ENCODE measurements at places on chromosomes 11 and 22. TPM values are rescaled to one million over a fixed set of nuclear protein-coding genes. Genes with fewer than 3 reads are reported as not detected.
A peak's percentile ranks its signal among the peaks of the same experiment; 100 is the strongest.

DNA sequence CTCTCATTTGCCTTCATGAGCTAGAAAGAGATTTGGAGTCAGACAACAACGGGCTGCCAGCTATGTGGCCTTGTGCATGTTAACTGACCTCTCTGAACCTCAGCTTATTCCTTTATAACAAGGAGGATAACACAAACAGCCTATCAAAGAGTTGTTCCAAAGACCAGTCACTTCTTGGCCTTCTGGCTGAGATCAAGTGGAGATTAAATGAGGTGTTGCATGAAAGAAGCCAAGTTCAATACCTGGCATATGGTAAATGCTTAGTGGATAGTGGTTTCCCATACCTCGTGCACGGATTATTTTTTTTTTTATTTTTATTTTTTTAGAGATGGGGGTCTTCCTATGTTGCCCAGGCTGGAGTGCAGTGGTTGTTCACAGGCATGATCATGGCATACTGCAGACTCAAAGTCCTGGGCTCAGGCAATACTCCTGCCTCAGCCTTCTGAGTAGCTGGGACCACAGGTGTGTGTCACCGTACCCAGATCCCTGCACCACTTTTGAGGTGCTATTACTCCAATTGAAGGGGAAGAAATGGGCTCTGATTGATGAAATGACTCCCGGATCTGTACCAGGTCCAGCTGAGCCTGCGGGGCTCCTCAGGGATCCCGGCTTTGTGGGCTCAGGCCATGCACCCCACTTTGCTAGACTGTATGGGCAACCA lies 4.9 kb downstream of the LGALS1 start:
- no peaks in the 10 kb centered on the region for H3K27me3 ChIP-seq
- H3K4me1 ChIP-seq, result peaks cover 38% of the 10 kb centered on the region
- no peak for DNase-seq
- no peaks in the 10 kb centered on the region for H3K36me3 ChIP-seq
- no peak overlapping the region for H3K4me3 ChIP-seq

DNA sequence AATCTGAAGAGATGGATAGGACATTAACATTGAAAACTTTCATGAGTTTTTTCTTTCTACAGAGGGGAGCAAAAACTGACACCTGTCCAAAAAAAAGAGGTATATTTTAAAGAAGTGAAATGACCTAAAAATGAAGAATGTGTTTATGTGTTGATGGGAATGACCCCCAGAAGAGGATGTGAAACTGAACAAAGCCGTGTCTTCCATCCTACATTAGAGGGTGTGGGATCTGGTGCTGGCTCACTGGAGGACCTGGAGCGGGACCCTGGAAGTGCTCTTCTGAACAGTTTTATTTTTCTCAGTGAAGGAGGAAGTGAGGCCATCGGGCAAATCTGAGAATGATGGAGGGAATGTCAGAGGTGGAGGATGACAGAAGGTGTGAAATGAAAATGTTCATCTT lies 470.1 kb downstream of the NTM start:
- no peaks in the 10 kb centered on the region for H3K4me1 ChIP-seq
- DNase-seq, result no peak
- no peak overlapping the region for H3K27ac ChIP-seq
- no peak overlapping the region for H3K4me3 ChIP-seq
- H3K27me3 ChIP-seq, result no peaks in the 10 kb centered on the region
- no peaks in the 10 kb centered on the region for H3K36me3 ChIP-seq

OR6A2 gene
- total RNA-seq, result 2.9 TPM

DNA sequence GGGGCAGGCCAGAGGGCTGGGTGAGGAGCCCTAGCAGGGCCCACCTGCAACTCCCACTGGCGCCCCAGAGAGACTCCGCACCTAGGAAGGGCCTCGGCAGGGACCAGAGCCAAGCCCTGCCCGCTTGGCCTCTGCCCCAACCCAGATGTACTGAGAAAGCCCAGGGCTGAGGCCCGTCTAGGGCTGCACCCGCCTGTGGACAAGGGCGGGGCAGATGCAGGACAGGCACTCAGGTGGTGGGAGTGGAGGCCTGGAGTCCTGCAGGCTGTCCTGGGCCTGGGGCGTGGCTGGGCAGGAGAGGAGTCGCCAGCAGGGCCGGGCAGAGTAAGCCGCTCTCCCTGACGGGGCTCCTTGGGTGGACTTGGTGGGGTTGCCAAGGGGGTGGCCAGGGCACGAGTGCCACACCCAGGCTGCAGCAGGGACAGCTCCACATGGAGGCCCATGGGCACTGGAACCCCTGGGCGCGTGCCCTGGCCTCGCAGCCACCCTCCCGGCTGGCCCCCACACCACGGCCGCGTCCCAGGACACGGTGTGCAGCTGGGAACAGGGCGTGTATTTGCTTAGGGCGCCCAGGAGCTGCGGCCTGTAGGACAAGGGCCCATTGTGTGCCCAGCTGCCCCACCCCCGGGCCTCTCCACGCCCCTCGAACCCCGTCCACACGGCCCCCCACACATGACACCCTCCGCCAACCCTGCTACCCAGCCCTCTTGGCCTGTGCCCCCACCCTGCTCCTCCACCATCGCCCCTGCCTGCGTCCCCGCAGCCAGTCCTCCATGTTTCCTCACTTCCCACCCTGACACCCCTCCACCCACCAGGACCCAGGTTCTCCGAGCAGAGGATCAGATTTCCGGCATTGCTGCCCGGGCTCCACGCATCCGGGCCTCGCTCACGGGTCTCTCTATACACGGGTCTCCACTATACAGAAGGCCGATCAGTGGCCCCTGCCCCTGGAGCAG lies 11.3 kb upstream of the PIM3 start:
- no peaks in the 10 kb centered on the region for H3K36me3 ChIP-seq
- no peaks in the 10 kb centered on the region for H3K27me3 ChIP-seq
- H3K4me3 ChIP-seq, result no peak overlapping the region
- DNase-seq, result no peak
- no peak overlapping the region for H3K27ac ChIP-seq
- H3K4me1 ChIP-seq, result peaks cover 8% of the 10 kb centered on the region

DNA sequence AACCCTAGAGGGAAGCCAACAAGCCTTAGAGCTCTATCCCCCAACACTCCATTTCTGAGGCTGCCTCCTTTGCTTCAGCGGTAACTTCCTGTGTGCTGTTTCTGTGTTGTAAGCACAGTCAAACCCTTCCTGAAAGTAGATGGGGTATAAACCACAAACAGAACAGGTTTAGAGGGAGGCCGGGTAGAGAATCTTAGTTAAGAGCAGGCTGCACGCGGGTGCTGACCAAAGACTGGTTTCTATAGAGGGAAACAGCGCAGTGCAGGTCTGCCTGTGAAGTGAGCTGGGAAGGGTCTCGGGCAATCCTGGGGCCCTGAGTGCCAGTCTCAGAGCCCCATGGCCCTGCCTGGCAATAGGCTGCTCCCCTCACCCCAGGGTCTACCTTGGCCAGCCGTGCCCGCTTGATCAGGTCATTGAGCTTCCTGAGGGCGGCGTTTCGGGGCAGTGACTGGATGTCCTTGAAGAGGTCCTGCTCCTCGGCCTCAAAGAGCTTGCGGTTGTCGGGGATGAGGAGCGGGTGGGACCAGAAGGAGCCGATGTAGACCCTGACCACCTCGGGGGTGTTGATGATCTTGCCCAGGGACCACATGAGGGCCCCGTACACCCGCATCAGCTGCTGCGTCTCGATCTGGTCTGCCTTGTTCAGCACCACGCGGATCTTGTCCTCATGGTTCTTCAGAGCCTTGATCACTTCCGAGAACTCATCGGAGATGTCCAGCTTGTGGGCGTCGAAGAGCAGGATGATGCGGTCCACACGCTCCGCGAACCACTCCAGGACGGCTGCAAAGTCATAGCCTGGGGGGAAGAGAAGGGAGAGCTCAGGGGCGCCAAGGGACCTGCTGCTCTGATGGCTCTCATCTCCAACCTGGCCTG lies 15.3 kb upstream of the CDC42BPG start:
- H3K4me3 ChIP-seq, result no peak overlapping the region
- no peaks in the 10 kb centered on the region for H3K36me3 ChIP-seq
- H3K27me3 ChIP-seq, result no peaks in the 10 kb centered on the region
- H3K4me1 ChIP-seq, result peaks cover 42% of the 10 kb centered on the region

GRCh38 chr22:45828841-45829240 lies 148.1 kb downstream of the WNT7B start:
- H3K27me3 ChIP-seq, result no peaks in the 10 kb centered on the region
- H3K4me1 ChIP-seq, result peaks cover 41% of the 10 kb centered on the region
- H3K36me3 ChIP-seq, result peaks cover 7% of the 10 kb centered on the region
- no peak overlapping the region for H3K4me3 ChIP-seq
- DNase-seq, result no peak

GRCh38 chr11:34926831-34927132 lies 10.4 kb downstream of the PDHX start:
- H3K27ac ChIP-seq, result no peak overlapping the region
- H3K4me3 ChIP-seq, result no peak overlapping the region
- H3K27me3 ChIP-seq, result no peaks in the 10 kb centered on the region
- H3K36me3 ChIP-seq, result no peaks in the 10 kb centered on the region
- DNase-seq, result no peak
- peaks cover 41% of the 10 kb centered on the region for H3K4me1 ChIP-seq

DNA sequence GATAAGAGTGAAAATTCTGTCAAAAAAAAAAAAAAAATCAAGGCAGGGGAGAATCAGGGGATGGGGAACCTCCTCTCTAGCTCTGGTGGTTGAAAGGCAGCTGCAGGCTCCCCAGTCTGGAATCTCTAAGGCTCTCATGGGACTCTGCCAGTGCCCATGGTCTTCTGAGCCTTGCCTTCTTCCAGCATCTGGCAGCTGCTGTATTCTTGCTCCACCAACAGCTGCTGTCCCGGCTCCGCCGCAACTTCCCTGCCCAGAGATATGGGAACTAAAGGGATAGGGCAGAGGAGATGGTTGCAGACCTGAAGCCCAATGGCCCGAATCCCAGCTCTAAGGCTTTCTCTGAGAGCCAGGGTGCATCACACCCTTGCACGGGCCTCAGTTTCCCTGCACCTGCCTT lies 49.5 kb upstream of the PHF21B start:
- H3K27ac ChIP-seq, result no peak overlapping the region
- H3K27me3 ChIP-seq, result no peaks in the 10 kb centered on the region
- no peak for DNase-seq
- H3K4me1 ChIP-seq, result no peaks in the 10 kb centered on the region

DNA sequence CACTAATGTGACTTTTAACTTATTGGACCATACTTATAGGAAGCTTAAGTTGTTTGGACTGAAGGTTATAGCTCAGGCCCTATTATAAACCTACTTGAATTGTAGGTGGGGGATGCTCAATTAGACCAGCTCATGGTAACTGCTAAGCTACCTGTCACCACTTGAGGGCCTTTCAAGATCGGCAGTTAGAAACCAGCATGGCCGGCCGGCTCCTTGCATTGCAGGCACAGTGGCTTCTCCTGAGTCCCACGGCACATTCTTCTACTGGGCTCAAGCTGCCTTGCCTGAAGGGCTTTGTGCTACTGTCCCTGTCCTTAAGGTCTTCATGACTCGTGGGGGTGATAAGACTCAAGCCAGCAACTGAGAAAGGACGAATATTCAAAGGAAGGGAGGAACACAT lies 70.8 kb downstream of the TBC1D22A start:
- no peaks in the 10 kb centered on the region for H3K4me1 ChIP-seq
- DNase-seq, result peak; percentile 49
- H3K27me3 ChIP-seq, result no peaks in the 10 kb centered on the region
- H3K36me3 ChIP-seq, result peaks cover 53% of the 10 kb centered on the region
- no peak overlapping the region for H3K4me3 ChIP-seq

- no peak for DNase-seq
- H3K4me3 ChIP-seq, result no peak overlapping the region
- no peaks in the 10 kb centered on the region for H3K36me3 ChIP-seq
- H3K27ac ChIP-seq, result no peak overlapping the region
- no peaks in the 10 kb centered on the region for H3K4me1 ChIP-seq
Measured at GRCh38 chr11:36098087-36098486, 154.2 kb downstream of the LDLRAD3 start.

TNNI2 gene
- not detected for total RNA-seq

- no peaks in the 10 kb centered on the region for H3K36me3 ChIP-seq
- H3K4me3 ChIP-seq, result no peak overlapping the region
- no peak overlapping the region for H3K27ac ChIP-seq
Measured at GRCh38 chr11:35546317-35546716, 20.9 kb upstream of the PAMR1 start.

DNA sequence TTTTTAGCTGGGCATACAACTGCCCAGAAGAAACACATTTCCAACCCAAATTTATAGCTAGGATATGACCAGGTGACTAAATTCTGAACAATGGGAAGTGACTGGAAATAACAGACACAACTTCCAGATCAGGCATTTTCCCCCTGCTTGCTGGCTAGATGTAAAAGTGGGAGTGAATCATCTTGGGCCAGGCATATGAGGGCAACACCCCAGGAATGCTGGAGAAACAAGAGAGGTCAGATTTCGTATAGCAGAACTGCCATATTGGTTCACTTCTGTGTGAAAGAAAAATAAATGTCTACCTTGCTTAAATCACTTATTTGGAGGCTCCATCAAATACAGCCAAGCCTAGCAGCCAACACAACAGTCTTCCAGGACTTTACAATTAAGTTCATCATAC lies 7.4 kb downstream of the ATL3 start:
- no peak overlapping the region for H3K4me3 ChIP-seq
- H3K36me3 ChIP-seq, result no peaks in the 10 kb centered on the region
- no peaks in the 10 kb centered on the region for H3K27me3 ChIP-seq
- peaks cover 26% of the 10 kb centered on the region for H3K4me1 ChIP-seq
- no peak for DNase-seq
- no peak overlapping the region for H3K27ac ChIP-seq

ANO1 gene
- total RNA-seq, result not detected

- H3K4me3 ChIP-seq, result no peak overlapping the region
- DNase-seq, result no peak
- H3K36me3 ChIP-seq, result no peaks in the 10 kb centered on the region
- H3K27me3 ChIP-seq, result no peaks in the 10 kb centered on the region
Measured at GRCh38 chr22:45125188-45125587, 38.5 kb upstream of the NUP50 start.

- H3K27me3 ChIP-seq, result no peaks in the 10 kb centered on the region
- no peak overlapping the region for H3K4me3 ChIP-seq
- peaks cover 9% of the 10 kb centered on the region for H3K4me1 ChIP-seq
Measured at GRCh38 chr11:122843281-122844141, 5.2 kb downstream of the CRTAM start.
